ENCODE measurements at places on chromosomes 11 and 22.

GRCh38 chr11:34168642-34169420 lies 63.4 kb downstream of the NAT10 start:
- no peak for DNase-seq

- DNase-seq = no peak
Measured at GRCh38 chr22:23850136-23850611, 7.5 kb upstream of the SLC2A11 start.

DNA sequence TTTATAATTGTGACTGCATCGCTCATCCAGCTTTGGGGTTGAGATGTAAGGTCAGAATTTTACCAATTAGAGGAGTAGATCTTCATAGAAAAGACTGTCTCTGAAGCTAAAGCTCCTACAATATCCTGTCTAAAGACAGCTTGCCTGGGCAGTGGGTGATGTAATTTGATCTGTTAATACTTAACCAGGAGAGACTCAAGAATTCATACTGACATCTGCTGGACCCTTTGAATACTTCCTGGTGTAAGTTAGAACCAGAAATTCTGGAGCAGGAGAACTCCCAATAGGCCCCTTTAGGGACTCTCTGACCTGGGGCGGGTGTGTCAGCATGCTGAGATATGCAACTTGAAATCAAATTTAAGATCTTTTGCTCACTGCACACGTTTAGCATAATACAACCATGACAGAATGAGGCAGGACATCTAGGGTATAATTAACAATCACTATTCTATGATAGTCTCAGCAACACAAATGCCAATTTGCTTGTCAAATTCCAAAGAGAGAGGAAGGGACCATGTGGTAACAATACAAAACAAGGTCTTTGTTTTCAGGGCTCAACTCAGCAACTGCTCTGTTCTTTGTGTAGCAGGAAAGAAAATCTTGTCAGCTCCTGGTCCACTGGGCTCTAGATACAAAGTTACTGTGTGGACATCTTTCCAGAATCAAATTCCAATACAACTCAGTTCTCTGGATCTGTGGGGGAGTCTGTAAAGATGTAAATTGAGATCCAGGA lies 143.9 kb downstream of the INSC start:
- peak; percentile 47 for DNase-seq

DNA sequence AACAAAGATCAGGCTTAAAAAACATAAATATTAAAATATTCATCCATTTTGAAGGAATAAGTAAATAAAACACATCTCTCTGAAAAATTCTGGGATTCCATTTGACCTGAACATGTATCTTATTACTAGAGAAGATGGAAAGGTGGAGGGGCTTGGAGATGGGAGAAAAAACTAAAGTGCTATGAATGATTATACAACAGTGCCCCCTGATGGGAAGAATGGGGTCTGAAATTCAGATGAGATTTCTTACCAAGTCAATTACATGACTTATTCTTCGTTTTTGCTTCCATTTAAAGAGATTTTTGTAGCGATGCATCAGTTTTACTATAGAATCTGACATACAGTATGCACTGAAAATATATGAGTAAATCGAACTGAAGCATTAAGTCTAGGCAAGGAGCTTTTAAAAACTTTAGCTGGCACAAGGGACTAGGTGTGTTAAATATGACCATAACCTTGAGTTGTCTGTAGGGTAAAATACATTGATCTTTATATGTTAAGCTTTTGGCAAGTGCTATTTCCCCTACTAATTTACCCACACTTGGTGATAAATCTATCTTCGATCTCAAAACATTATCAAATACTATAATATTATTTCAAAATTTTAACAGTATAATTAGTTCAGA lies 718.8 kb downstream of the CNTN5 start:
- peak; percentile 1 for DNase-seq

- DNase-seq = no peak
Measured at GRCh38 chr22:46649141-46650077, 29.2 kb downstream of the GRAMD4 start.

GRCh38 chr11:128394431-128395089 lies 192.8 kb downstream of the ETS1 start:
- no peak for DNase-seq

- DNase-seq = no peak
Measured at GRCh38 chr11:114257621-114258558, 38.3 kb upstream of the NNMT start.

GRCh38 chr11:14645015-14645912 lies 1.7 kb downstream of the PDE3B start:
- no peak for DNase-seq

DNA sequence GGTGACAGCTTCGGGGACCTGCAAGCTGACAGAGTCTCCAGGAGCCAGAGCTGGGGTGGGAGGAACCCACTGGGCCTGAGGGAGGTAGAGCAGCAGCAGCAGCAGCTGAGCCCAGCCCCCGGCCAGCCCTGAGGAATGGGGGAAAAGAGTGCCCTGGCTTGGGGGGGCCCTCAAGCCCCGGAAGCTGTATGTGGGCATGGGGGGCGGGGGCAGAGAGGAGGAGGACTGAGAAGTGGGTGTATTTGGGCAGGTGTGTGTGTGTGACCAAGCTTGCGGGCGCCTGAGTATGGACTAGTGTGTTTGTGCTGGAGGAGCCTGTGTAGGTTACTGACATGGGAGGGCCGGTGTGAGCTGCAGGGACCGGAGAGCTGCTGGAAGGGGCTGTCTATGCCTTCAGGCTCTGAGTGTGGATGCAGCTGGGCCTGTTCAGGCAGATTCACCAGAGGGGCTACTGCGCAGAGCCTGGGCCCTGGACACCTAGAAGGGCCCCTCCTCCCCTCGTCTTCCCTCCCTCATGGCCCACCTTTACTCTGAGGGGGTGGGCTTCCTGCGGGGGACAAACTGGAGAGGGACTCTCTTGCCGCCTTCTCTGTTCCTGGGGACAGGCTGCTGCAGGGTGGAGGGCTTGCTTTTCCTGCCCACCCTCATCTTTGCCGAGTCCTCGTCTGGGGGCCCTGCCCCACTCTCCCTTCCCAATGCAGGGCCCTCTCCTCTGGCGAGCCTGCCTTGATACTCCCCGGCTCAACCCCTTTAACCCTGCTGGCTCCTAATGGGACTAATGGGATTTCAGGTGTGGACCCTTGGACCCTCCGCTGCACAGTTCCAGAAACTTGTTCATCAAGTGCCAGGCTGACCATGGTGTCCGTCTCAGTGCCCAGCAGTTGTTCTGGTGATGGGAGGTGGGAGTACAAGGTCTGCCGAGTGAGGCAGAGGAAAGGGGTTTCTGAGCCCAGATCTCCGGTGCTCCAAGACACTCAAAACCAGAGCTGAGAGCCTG lies 28.2 kb downstream of the ST3GAL4 start:
- no peak for DNase-seq

DNA sequence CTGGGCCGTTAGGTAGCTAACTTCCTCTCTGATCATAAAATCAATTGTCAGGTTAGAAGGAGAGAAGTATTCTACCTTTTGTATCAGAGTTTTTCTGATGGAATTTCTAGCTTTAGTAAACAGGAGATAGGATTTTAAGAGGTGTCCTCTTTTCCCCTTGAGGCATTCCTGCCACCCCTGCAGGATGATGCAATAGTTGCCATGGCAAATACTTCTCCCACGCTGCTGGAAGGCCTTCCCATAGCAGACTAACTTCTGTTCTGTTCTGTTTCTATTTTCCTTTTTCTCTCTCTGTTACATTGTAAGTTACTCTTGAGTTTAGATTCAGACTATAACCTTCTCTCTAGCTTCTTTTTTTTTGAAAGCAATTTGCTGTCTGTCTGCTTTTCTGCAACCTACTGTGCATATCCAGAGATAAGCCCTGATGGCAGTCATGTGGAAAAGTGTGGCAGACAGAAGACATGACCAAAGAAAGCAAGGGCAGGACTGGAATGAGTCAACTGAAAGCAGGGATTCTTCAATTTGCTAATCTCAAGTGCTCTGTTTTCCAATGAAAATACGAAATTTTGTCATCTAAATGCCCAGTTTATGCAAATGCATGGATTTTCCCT lies 679.1 kb downstream of the DLG2 start:
- no peak for DNase-seq

- no peak for DNase-seq
Measured at GRCh38 chr11:119774172-119774763, 45.3 kb upstream of the NECTIN1 start.

DNA sequence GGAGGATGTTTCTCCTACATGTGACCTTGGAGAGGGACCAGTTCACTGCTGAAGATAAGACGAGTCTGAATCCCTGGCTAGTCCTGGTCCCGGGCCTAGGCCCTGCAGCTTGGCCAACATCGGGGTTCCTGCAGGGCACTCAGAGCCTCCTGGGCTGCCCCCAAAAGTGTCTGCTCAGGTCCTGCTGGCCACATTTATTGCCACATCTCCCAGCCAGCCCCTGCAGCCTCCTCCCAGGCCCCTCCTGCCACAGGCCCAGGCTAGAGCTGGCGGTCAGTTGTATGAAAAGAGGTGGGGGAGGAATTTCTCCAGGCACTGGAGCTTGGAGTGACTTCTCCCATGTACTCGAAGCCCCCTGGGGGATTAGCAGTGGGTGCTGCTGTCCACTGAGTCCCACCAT lies 56.5 kb upstream of the PPARA start:
- no peak for DNase-seq

- no peak for DNase-seq
Measured at GRCh38 chr22:41302021-41302767, 869 bp downstream of the ZC3H7B start.

DNA sequence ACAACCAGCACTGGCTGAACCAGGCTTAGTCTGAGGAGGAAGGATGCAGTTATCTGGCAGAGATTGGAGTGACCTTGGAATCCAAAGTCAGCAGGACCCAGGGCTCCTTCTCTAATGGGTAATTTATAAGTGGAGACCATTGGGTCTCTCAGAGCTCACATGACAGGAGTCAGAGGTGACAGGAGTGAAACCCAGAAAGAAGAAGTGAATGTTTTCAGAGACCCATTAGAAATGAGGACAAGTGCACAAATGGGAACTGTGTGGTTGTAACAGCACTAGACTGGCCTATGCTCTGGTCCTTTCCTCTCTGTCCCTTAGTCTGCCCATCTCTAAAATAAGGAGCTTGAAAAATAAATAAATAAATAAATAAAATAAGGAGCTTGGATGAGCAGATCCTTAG lies 107.4 kb downstream of the SERGEF start:
- no peak for DNase-seq

GRCh38 chr11:112017538-112017937 lies 7.7 kb upstream of the DLAT start:
- no peak for DNase-seq

GRCh38 chr22:44620129-44620840 lies 81.7 kb upstream of the PRR5 start:
- DNase-seq = peak; percentile 88

DNA sequence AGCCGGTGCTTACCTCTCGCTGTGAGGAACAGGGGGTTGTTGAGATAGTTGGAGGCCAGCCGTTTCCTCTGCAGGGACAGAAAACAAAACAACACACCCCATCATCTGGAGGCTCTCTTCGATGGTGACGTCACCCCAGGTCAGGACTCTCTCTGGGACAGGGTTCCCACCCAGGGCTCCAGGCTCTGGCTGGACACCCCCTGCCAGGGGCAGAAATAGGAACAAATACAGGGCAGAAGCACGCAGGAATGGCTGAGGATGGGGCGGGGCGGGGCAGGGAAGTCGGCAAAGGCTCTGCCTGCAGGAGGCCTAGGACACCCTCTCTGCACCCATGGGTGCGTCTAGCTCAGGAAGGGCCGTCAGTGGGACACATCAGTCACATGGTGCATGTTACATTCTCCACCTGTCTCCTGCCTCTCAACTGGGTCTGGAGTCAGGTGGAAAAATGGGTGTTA lies 118.5 kb downstream of the PHF21B start:
- DNase-seq = no peak

- DNase-seq = no peak
Measured at GRCh38 chr22:19669570-19669969, 44.7 kb upstream of the SEPTIN5 start.

DNA sequence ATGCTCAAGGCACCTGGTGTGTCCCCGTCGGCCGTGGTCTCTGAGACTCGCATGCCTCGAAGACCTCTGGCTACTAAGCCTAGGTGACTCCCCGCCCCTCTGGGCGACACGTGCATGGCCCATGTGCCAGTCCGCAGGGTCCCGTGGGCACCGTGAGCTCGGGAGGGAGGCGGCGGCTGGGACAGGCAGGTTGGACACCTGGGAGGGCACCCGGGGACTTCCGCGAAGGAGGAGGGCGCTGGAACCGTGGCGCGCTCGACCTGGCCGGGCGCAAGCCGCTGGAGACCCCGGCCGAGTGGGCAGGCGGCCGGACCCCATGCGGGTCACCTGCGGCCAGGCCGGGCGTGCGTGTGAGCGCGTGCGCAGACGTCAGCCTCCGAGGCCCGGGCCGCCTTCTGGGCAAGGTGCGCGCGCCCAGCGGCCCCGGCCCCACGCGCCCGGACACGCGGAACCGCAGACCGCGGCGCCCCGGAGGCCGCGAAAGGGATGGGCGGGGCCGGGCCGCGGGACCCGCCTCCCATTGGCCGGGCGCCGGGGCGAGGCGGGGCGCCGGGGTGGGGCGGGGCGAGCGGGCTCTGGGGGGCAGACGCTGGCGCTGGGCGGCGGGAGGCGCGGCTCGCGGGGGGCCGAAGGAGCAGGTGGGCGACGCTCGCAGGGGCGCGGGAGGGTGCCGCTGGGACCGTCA lies 579 bp upstream of the RASD2 start:
- DNase-seq = peak; percentile 40

GRCh38 chr22:36743591-36744412 lies 32.1 kb downstream of the IFT27 start:
- no peak for DNase-seq

GRCh38 chr11:22190827-22191463 lies 1.9 kb upstream of the ANO5 start:
- no peak for DNase-seq

GRCh38 chr11:17652556-17652955 lies 66.8 kb upstream of the MYOD1 start:
- no peak for DNase-seq

GRCh38 chr11:19714387-19715363 lies 2.0 kb downstream of the NAV2 start:
- DNase-seq = no peak

DNA sequence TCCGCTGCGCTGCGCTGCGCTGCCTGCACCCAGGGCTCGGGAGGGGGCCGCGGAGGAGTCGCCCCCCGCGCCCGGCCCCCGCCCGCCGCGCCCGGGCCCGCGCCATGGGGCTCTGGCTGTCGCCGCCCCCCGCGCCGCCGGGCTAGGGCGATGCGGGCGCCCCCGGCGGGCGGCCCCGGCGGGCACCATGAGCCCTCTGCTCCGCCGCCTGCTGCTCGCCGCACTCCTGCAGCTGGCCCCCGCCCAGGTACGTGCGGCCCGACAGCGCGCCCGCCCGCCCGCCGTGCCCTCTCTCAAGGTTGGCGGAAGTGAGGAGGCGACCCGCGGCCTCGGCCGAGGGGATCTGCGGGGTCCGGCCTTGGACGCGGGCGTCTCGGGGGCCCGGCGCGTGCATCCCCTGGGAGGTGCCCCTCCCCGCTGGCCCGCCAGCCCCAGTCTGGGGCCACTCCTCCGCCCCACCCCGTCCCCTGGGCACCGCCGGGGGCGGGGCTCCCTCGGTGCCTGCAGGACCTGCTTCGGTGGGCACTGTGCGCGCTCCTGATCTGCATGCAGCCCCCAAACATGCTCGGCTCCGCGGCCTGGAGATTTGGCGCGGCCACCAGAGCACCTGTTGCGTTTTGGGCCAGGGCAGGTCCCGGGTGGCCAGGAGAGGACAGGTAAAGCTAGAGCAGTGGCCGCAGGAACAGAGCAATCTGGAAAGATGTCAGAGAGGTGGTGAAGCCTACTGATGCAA lies 429 bp downstream of the VEGFB start:
- DNase-seq = peak; percentile 57

- no peak for DNase-seq
Measured at GRCh38 chr11:11777897-11778296, 63.9 kb upstream of the USP47 start.

GRCh38 chr11:35624316-35624715 lies 6.1 kb downstream of the FJX1 start:
- no peak for DNase-seq

Data from NCI-H1436 (cell line).